ENCODE measurements at places on chromosomes 3 and 15.
A peak's percentile ranks its signal among the peaks of the same experiment; 100 is the strongest.

GRCh38 chr3:50226888-50227389, 9.1 kb upstream of the GNAI2 start:
- DNase-seq = peak; percentile 37

- DNase-seq = no peak
Observed at GRCh38 chr15:100665570-100665969, 63.2 kb downstream of the ASB7 start.

- no peak for DNase-seq
Observed at GRCh38 chr3:22372292-22373062, 621.5 kb upstream of the ZNF385D start.

DNA sequence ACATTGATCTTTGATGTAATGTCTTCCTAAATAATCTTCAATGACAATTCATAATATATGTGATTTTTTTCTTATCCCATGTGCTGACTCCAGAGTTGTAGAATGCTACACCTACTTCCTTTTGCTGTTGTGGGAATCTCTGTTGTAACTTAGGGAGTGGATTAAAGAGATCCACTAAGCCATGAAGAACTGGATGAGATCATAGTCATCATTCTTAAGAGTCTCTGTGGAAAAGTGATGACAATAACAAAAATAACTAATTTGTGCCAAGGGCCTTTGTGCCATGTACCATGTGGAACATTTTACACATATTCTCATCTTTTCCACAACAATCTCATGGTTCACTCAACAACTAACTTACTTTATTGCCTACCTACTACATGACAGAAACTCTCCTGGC, 162.9 kb upstream of the PDZRN3 start:
- no peak for DNase-seq

DNA sequence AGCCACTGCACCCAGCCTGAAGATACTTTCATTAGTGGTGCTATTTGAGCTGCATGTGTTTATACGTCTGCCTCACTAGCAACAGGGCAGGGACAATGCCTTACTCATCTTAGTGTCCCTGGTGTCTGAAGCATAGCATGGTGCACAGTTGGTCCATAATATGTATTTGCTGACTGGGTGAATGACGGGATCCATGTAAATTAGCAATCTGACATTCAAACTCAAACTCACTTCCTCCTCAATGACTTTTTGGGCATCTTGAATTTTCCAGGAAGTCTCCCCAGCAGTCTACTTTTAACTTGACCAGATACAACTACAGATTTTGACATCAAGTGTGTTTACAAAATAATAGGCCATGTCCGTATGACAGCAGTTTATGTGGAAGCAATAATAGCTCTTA, 3.0 kb upstream of the LDHAL6B start:
- DNase-seq = no peak

Measured in activated CD4-positive, alpha-beta T cell treated with anti-CD3 and anti-CD28 coated beads, Interleukin-2, amount 50 U/mL, for 24 hours (primary cell).